ENCODE measurements at places on chromosomes 7 and 10.
A peak's percentile ranks its signal among the peaks of the same experiment; 100 is the strongest.

DNA sequence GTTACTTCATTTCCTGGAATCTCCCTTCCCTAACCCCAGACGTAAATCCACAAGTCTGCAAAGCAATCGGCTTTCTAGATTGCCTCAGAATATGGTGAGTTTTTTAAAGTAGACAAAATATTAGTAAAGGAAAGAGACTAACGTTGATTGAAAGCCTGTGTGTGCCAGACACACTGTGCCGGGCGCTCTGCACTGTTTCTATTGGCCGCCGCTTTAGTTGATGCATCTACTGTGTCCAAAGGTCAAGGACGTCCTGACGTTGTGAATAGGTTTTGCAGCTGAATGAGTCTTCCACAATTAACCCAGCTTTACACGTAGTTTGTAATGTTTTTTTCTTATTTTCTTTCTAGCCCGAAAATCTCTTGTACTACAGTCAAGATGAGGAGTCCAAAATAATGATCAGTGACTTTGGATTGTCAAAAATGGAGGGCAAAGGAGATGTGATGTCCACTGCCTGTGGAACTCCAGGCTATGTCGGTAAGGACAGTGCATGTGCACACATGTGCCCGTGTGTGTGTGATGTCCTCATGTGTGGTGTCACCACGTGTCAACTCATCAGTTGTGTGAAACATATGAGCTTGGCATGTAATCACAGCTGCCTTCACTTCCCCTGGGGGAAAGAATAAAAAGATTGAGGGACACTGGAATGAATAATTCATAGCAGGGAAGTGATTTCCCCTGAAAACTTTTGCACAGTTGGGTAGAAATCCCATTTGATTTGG is 232.0 kb downstream of the CCDC3 start:
- no peak for DNase-seq

GRCh38 chr10:33410096-33410859 is 75.8 kb upstream of the NRP1 start:
- DNase-seq: no peak

GRCh38 chr10:79072041-79072441 is 3.3 kb downstream of the ZMIZ1 start:
- no peak for DNase-seq

DNA sequence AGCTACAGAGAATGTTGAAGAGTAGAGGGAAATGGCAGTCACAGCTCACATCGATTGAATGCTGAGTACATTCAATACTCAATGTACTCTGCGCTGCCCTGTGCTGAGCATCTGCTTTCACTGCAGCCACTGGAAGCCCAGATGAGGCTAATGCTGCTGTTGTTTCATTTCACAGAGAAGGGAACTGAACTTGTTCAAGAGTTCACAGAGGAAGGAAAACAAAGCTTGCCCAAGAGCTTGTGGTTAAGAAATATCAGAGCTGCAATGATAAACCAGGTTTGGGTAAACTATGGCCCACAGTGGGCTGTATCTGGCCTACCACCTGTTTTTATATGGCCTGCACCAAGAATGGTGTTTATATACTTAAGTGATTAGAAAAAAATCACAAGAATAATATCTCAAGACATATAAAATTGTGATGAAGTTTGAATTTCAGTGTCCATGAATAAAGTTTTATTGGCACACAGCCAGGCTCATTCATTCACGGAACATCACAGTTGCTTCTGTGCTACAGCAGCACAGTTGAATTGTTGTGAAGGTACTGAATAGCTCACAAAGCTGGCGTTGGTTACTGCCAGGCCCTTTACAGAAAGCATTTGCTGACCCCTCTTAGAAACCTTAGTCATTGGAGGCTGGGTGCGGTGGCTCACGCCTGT is 64.1 kb downstream of the CFAP58 start:
- DNase-seq: no peak

GRCh38 chr7:73907554-73908122 is 46.7 kb downstream of the TMEM270 start:
- DNase-seq: peak; percentile 42

Data from H7 (cell line).